ENCODE measurements at places on chromosomes 6 and 20. TPM values are rescaled to one million over a fixed set of nuclear protein-coding genes. Genes with fewer than 3 reads are reported as not detected.

Gene SLC22A7
- total RNA-seq, result not detected

Gene C6orf141
- total RNA-seq, result 0.41 TPM

Gene ULBP2
- total RNA-seq, result 0.93 TPM

Gene STMND1
- not detected for total RNA-seq

Gene DYNLT2
- total RNA-seq, result 0.66 TPM

Gene CRISP3
- total RNA-seq, result not detected

Gene RIPOR3
- total RNA-seq, result 6.5 TPM

Gene ATP6V1G2
- total RNA-seq, result 1.6 TPM

Gene CEP85L
- 11.5 TPM for total RNA-seq

Gene ETV7
- total RNA-seq, result not detected

Gene TRIM10
- not detected for total RNA-seq

Gene MYLK4
- total RNA-seq, result 1.2 TPM

Gene OGFR
- 19.2 TPM for total RNA-seq

Gene XKR7
- not detected for total RNA-seq

Gene EPHA7
- total RNA-seq, result 12.5 TPM

Gene C6orf52
- total RNA-seq, result 1.5 TPM

Gene ZSCAN16
- total RNA-seq, result 2.1 TPM

Gene TFAP2A
- total RNA-seq, result 0.66 TPM

Gene SLC2A10
- total RNA-seq, result 2.8 TPM

Gene CNR1
- 0.66 TPM for total RNA-seq

Gene THEMIS
- 0.22 TPM for total RNA-seq

Gene FERMT1
- 0.63 TPM for total RNA-seq

Gene GPSM3
- total RNA-seq, result 5.0 TPM

Gene TBC1D22B
- total RNA-seq, result 6.1 TPM

Gene LIME1
- total RNA-seq, result 3.4 TPM

All from left ventricle myocardium inferior (tissue), 1 donor.